ENCODE measurements at places on chromosomes 11 and 22.

GRCh38 chr11:1707751-1708150, 10.8 kb downstream of the KRTAP5-6 start:
- no peak for DNase-seq

DNA sequence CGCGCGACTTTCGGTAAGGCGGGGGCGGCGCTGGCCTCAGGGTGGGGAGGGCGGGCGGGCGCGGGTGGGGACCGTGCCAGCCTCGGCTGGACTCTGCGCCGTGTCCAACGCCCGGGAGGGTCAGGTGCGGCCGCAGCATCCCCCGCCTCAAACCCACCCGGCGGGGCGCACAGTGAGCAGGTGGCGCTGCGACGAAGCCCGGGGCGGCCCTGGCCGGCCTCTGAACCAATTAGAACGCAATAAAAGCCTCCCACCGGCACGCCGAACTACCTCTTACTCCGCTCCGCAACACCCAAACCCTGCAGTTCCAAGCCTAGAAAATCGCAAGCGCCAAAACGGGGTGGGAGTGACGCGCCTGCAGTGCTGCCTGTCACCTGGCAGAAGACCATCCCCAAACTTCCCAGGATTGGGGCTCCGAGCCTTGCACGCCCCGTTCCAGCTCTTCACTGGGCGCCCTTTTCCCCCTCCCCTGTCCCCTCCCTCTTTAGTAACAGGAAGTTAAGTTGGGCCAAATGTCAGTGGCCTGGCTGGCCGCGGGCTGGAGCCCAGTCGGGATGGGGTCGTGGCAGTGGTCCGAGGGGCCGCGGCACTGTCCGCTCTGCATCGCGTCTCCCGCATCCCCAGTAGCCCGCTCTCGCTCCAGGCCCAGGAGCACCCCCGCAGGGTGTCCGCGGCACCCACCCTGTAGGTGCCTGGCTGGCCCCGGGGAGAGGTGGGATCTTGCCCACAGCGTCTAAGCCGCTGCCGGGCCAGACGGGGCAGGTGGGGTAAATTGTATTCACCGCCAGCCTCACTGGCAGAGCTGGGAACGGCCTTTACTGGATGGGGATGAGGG, 541 bp downstream of the MICAL2 start:
- DNase-seq: peak; percentile 81

DNA sequence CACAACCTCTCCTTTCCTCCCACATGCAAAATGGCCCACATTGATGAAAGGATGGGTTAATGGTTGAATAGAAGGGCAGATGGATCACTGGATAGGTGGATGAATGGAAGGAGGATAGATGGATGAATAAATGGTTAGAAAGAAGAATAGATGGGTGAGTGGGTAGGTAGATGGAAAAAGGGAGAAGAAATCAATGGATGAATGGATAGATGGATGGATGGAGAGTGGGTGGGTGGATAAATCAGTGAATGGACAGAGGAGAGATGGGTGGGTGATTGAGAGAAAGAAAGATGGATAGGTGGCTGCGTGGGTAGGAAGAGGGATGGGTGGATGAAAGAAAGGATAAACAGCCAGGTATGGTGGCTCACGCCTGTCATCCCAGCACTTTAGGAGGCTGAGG, 1.2 kb downstream of the SEC14L3 start:
- DNase-seq: no peak

- DNase-seq: peak; percentile 78
These were observed 83.6 kb upstream of the CRTAM start for GRCh38 chr11:122754553-122755322.

- DNase-seq: no peak
These were observed 51.0 kb downstream of the MYO7A start for GRCh38 chr11:77179048-77179447.

- no peak for DNase-seq
These were observed 5.7 kb downstream of the RFPL1 start for GRCh38 chr22:29443861-29444792.

- DNase-seq: no peak
These were observed 58.4 kb downstream of the GALNT18 start for GRCh38 chr11:11563200-11563975.
